Pancreas (tissue), 10 donors: ENCODE measurements at places on chromosomes 1 and 21. TPM values are rescaled to one million over a fixed set of nuclear protein-coding genes. Genes with fewer than 3 reads are reported as not detected.

C1orf185 gene
- total RNA-seq: not detected

FCRLB gene
- total RNA-seq: 0.14 TPM

RPS6KA1 gene
- total RNA-seq: 21.6 TPM

SLAMF8 gene
- 8.8 TPM for total RNA-seq

SELENBP1 gene
- total RNA-seq: 23.6 TPM

LAX1 gene
- total RNA-seq: 1.0 TPM

PADI1 gene
- not detected for total RNA-seq

C1orf216 gene
- total RNA-seq: 1.9 TPM

CXADR gene
- 15.1 TPM for total RNA-seq

CCDC181 gene
- 0.70 TPM for total RNA-seq

MYCL gene
- total RNA-seq: 7.8 TPM

BRINP2 gene
- total RNA-seq: not detected

BTBD8 gene
- 3.6 TPM for total RNA-seq

SYT2 gene
- 0.03 TPM for total RNA-seq

A3GALT2 gene
- total RNA-seq: not detected

LCE1F gene
- total RNA-seq: not detected

TTC24 gene
- not detected for total RNA-seq

RAB25 gene
- total RNA-seq: 29.0 TPM

IL24 gene
- not detected for total RNA-seq

UBE2U gene
- total RNA-seq: 0.67 TPM

RAB42 gene
- total RNA-seq: 0.67 TPM

CRNN gene
- total RNA-seq: not detected

CAPZA1 gene
- total RNA-seq: 48.4 TPM

OBSCN gene
- 10.5 TPM for total RNA-seq

CFAP107 gene
- not detected for total RNA-seq

SPRR1B gene
- not detected for total RNA-seq

ENAH gene
- total RNA-seq: 37.2 TPM

TCP10L gene
- not detected for total RNA-seq
